Effector memory CD4-positive, alpha-beta T cell (primary cell): ENCODE measurements at places on chromosomes 12 and 14.

DNA sequence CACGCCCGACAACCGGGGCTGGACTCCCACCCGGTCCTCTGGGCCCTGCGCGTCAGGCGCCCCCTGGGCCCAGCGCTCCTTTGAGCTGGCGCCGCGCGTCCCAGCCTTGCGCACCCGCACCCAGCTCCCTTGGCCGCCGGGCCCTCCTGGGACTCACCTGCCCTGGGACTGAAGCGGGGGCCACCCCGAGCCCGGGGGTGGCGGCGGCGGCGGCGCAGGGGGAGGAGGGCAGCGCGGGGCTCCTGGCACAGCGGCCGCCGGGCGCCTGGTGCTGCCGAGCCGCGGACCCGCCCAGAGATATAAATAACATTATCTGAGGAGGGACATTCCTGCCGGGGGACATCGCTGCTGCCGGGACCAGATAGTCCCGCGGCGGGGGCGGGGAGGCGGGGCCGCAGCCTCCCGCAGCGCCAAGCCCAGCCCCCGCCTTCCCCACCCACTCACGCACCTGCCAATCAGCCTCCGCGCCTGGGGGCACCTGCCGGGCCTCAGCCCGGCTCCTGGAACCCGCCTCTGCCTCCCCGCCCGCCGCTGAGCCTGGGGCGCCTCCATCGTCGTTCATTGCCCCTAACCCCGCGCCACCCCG, at the start of gene SPTB:
TSS of gene SPTB (minus strand) at position 273 of the 586 bp plus-strand sequence. CDS start 56,813 bp downstream, outside the sequence.
- H3K4me3 ChIP-seq, result peak within 1 kb of the TSS; percentile 87
- no peak within 1 kb of the TSS for H3K27ac ChIP-seq
- peak; percentile 47 for DNase-seq
- no peaks in the 10 kb centered on the region for H3K36me3 ChIP-seq

- H3K4me3 ChIP-seq, result peak overlapping the region; percentile 78
- DNase-seq, result no peak
- H3K4me1 ChIP-seq, result peaks cover 4% of the 10 kb centered on the region
- no peak overlapping the region for H3K27ac ChIP-seq
Observed at GRCh38 chr12:40104461-40105264, 1.2 kb downstream of the SLC2A13 start.

GRCh38 chr12:107598906-107599305, 86.7 kb upstream of the PWP1 start:
- no peaks in the 10 kb centered on the region for H3K4me1 ChIP-seq
- no peak for DNase-seq
- no peaks in the 10 kb centered on the region for H3K27me3 ChIP-seq
- H3K4me3 ChIP-seq, result no peak overlapping the region
- H3K36me3 ChIP-seq, result no peaks in the 10 kb centered on the region

GRCh38 chr12:27822076-27822712, 42.2 kb upstream of the MANSC4 start:
- peak overlapping the region; percentile 23 for H3K4me3 ChIP-seq
- no peaks in the 10 kb centered on the region for H3K36me3 ChIP-seq
- H3K4me1 ChIP-seq, result peaks cover 6% of the 10 kb centered on the region
- DNase-seq, result peak; percentile 24
- H3K27me3 ChIP-seq, result no peaks in the 10 kb centered on the region
- peak overlapping the region; percentile 44 for H3K27ac ChIP-seq

DNA sequence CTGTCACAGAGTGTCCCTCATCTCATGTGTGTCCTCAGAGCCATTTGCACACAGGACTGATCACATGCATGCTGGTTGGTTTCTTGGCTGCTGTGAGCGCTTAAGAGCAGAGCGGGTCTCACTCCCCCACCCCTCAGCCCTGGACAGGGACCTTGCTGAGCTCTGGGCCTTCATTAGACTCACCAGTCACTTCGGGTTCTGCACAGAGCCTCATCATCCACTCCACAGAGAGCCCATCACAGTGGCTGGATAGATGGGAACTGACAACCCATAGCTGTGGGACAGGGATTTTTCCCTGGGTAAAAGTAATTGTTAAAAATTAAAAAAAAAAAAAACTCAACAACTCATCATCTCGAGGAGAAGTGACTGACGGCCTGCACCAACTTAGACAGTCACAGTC, 8.2 kb downstream of the GLRX5 start:
- no peak for DNase-seq
- no peaks in the 10 kb centered on the region for H3K4me1 ChIP-seq
- no peaks in the 10 kb centered on the region for H3K36me3 ChIP-seq
- H3K27me3 ChIP-seq, result no peaks in the 10 kb centered on the region
- no peak overlapping the region for H3K4me3 ChIP-seq

GRCh38 chr12:95529693-95530225, 21.5 kb downstream of the USP44 start:
- H3K36me3 ChIP-seq, result no peaks in the 10 kb centered on the region
- H3K27ac ChIP-seq, result no peak overlapping the region
- no peak for DNase-seq
- no peaks in the 10 kb centered on the region for H3K4me1 ChIP-seq

DNA sequence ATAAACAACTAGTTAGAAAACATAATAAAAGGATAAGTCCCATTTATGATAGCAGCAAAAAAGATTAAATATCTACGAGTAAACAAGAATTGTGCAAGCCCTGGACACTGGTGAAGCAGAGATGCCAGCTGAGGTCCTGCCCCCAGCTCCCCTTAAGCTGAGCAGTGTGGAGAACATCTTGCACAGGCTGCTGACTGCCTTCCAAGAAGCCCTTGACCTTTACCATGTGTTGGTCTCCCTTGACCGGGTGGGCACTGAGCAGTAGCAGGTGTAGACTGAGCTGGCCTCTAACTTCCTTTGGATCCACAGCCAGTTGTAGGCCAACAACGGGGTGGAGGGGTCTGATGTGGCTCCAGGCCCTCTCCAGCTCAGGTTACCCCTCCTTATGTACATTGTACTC, 47.7 kb upstream of the PAPLN start:
- H3K4me3 ChIP-seq, result no peak overlapping the region
- no peaks in the 10 kb centered on the region for H3K27me3 ChIP-seq
- no peak for DNase-seq
- peaks cover 13% of the 10 kb centered on the region for H3K36me3 ChIP-seq
- no peak overlapping the region for H3K27ac ChIP-seq
- H3K4me1 ChIP-seq, result no peaks in the 10 kb centered on the region

- no peak for DNase-seq
- H3K4me3 ChIP-seq, result peak overlapping the region; percentile 2
Observed at GRCh38 chr14:76904100-76904739, 78.0 kb downstream of the LRRC74A start.

- no peak overlapping the region for H3K27ac ChIP-seq
- DNase-seq, result no peak
- H3K36me3 ChIP-seq, result no peaks in the 10 kb centered on the region
- H3K4me3 ChIP-seq, result no peak overlapping the region
- H3K4me1 ChIP-seq, result peaks cover 16% of the 10 kb centered on the region
Observed at GRCh38 chr12:47349137-47350061, 269.6 kb upstream of the AMIGO2 start.

DNA sequence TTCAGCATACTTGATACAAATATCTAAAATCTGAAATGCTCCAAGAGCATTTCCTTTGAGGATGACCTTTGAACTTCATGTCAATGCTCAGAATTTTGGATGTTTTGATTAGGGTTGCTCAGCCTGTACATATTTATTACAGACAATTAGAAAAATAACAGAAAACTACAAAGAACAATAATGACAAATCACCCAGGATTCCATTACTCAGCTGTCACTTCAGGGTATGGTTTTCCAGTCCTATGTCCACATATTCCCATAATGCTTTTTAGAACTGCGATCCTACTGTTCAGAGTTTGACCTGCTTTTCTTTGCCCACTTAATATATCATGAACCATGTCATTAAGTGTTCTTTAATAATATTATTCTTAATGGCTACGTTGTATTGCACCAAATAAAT, 11.4 kb downstream of the DLGAP5 start:
- no peaks in the 10 kb centered on the region for H3K27me3 ChIP-seq
- no peak overlapping the region for H3K4me3 ChIP-seq
- H3K4me1 ChIP-seq, result no peaks in the 10 kb centered on the region
- H3K27ac ChIP-seq, result no peak overlapping the region

DNA sequence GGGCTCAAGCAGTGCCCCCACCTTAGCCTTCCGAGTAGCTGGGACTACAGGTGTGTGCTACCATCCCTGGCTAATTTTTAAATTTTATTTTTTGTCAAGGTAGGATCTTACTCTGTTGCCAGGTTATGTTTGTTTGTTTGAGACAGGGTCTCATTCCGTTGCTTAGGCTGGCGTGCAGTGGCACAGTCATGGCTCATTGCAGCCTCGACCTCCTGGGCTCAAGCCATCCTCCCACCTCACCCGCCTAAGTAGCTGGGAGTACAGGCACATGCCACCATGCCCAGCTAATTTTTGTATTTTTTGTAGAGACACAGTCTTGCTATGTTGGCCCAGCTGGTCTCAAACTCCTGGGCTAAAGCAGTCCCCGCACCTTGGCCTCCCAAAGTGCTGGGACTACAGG, 83.3 kb upstream of the KCNH3 start:
- H3K27me3 ChIP-seq, result no peaks in the 10 kb centered on the region
- H3K4me3 ChIP-seq, result no peak overlapping the region
- no peaks in the 10 kb centered on the region for H3K36me3 ChIP-seq

DNA sequence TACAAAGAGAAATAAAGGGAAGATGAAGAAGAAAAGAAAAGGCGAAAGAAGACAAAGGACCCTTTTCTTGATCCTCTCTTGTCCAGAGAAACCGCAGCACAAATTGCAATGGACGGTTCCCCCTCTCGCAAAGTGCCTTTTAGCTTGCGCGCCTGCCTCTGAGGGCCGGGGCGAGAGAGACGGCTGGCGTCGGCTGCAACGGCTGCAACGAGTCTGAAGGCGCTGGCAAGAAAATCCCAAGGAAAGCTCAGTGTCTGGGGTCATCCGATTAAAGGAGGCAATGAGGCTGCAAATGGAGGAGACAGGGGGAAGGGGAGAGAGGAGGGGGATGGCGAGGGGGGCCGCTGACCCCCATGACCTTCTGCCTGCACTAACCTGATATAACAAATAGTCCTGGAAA, 671.5 kb downstream of the MED13L start:
- H3K4me1 ChIP-seq, result no peaks in the 10 kb centered on the region
- no peak overlapping the region for H3K4me3 ChIP-seq
- no peak for DNase-seq
- H3K27ac ChIP-seq, result no peak overlapping the region

DNA sequence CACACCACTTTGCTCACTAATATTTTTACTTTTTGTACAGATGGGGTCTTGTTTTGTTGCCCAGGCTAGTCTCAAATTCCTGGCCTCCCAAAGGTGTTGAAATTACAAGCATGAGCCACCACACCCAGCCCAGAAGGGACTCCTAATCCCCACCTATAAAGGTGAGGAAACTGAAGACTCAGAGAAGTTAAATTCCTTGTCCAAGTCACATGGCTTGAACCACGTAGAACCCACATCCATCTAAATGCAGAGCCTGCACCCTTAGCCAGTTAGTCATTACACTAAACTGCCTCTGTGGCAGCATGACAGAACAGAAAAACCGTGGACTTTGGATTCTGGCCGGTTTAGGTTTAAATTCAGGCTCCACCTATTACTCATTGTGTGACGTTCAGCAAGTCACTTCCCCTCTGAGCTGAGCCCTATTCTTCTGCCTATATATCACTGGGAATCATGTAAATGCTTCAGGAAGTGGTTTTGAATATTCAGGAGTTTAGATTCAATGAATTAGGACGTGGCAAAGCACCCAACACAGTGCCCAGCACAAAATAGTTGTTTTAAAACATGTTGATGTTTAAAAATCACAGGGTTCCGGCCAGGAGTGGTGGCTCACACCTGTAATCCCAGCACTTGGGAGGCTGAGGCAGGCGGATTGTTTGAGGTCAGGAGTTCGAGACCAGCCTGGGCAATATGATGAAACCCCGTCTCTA, 3.0 kb upstream of the CORO1C start:
- H3K4me1 ChIP-seq, result peaks cover 7% of the 10 kb centered on the region
- H3K4me3 ChIP-seq, result no peak overlapping the region
- H3K27me3 ChIP-seq, result no peaks in the 10 kb centered on the region
- peak overlapping the region; percentile 7 for H3K27ac ChIP-seq
- no peak for DNase-seq

DNA sequence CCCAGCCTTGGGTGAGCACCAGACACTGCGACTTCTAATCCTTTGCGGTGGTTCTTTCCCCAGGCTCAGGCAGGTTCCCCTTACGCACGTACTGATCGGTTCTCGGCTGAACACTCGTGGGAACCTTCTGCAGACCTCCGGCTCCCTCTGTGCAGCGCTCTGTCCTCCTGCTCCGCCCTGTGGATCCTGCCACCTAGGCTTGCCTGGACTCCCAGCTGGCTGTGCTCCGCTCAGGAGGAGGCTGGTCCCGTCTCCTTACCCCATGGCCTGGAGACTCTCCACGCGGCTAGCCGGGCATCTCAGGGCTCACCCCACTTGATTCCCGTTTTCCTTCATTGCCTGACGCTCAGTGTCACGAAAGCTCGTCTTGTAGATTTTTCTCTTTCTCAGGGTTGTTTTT, 34.7 kb downstream of the TNFAIP2 start:
- H3K4me3 ChIP-seq, result no peak overlapping the region
- no peak for DNase-seq
- no peaks in the 10 kb centered on the region for H3K36me3 ChIP-seq
- H3K27me3 ChIP-seq, result no peaks in the 10 kb centered on the region
- H3K27ac ChIP-seq, result no peak overlapping the region
- H3K4me1 ChIP-seq, result no peaks in the 10 kb centered on the region

DNA sequence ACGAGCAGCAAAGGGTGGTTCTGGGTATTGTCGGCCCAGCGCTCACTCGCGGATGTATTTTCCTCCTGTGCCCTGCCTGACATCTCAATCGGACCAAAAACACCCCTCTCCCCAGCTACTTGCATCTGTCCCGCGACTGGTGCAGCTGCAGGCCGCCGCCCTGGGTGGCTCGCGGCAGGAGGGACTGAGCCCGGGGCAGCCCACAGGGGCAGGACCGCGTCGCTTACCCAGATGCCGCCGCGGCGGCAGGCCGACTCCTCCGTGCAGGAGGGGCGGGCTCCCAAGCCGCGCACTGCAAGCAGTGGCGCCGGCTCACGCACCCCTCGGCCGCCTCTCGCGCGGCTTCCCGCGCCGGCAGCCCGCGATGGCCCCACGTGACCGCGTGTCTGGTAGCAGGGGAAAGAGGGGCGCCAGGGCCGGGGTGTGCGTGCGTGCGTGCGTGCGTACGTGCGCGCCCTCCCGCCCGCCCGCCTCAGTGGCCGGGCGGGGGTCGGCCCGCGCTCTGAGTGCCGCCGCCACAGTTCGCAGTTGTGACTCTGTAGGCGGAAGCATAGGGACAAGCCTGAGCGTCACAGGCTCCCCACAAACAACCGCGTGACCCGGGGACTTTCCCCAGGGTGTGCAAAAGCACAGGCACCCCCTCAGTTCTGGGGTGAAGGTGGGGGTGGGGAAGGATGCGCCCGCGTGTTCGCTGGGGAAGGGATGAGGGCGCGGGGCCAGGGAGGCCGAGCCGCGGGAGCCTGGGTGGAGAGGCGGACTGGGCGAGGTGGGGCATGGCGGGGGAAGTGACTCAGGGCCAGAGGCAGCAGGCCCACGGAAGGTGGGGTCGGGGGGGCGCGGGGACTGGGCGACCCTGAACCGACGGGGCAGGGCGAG, at the start of gene ZBTB25:
TSS of gene ZBTB25 (minus strand) at position 405 of the 876 bp plus-strand sequence. CDS start 13,305 bp downstream, outside the sequence.
- peaks cover 47% of the 10 kb centered on the region for H3K4me1 ChIP-seq
- peak; percentile 99 for DNase-seq
- H3K27ac ChIP-seq, result peak within 1 kb of the TSS; percentile 100
- no peaks in the 10 kb centered on the region for H3K36me3 ChIP-seq
- H3K27me3 ChIP-seq, result no peaks in the 10 kb centered on the region
